ENCODE measurements at places on chromosomes 12 and 14.

GRCh38 chr12:67669934-67670631 is 21.5 kb downstream of the DYRK2 start:
- no peak for DNase-seq

DNA sequence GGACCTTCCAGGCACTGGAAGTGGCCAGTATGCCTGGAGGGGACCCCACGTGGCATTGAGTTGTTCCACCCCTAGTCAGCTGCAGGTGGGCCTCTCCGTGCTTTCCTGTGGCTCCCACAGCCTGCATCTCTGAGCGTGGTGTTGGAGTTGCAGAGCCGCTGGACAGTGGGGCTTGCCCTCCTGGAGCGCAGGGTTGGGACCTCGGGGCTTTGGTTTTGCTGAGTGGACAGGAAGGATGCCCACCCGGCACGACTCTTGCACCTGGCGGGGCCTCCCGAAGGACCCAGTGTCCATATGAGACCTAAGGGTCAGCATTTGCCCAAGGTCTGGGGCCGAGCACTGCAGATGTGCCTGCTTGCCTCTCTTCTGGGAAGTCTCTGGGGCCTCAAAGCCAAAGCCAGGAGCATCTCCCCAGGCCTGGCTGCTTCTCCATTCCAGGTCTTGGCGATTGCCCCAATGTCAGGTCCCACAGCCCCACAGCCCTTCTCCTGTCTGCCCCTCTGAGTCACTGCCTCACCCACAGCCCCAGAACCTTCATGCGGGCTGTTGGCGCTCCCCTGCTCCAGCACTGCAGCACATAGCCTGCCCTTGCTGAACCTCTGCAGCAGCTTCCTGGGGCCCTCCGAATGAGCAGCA is 1.5 kb downstream of the PACS2 start:
- peak; percentile 12 for DNase-seq

DNA sequence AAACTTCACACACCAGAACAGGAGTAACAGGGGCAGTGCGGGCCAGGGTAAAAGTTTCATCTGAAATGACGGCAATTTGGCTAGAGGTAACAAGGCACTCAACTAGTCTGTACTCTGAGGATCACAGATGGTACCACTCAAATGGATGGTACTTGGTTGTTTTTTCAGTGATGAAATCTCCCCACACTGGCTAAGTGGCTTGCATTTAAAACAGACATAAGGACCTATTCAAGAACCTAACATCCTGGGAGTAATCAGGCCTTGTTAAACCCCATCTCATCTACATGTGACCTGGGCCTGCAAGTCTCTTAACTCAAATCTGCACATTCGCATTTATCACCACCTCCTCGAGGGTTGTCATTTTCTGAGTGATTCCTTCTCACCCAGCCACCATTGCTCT is 90.8 kb downstream of the PRKAB1 start:
- no peak for DNase-seq

DNA sequence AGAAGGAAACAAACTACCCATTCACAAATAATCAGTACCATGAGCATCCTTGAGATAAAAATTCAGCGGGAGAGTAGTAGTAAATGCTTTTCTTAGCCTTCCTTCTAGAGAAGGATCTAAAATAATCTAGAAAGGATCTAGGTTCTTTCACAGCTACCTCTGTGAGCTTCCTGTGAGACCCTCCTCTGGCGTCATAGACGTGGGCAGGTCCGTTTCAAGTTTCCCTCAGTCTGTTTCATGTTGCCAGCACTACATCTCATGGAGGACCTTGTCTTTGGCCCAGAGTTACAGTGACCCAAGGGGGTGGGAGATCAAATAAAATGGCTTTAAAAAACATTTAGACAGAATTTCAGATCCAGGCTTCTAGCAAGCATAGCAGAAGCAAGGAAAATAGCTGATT is 13.6 kb downstream of the DAAM1 start:
- no peak for DNase-seq

DNA sequence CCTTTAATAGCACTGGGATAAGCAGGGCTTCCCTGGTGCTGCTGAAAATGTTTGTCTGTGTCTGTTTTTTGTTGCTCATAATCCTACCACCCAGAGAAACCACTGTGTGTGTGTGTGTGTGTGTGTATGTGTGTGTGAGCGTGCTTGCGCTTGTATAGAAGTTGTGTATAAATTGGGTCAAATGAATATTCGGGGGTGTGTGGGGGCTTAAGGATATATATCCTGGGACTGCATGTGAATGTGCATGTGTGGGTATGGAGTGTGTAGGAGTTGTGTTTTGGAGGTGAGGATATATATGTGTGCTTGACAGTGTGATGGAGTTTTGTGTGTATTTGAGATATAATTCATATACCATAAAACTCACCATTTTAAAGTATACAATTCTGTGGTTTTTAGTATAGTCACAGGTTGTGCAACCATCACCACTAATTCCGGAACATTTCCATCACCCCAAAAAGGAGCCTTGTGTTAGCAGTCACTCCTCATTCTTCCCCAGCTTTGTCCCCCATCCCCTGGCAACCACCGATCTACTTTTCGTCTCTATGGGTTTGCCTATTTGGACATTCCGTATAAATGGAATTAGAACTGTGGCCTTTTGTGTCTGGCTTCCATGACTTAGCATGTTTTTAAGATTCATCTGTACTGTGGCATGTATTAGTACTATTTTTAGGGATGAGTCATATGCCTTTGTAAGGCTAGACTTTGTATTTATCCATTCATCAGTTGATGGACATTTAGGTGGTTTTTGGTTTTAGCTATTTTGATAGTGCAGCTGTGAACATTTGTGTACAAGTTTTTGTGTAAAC is 25.6 kb downstream of the TCTN1 start:
- DNase-seq = no peak

DNA sequence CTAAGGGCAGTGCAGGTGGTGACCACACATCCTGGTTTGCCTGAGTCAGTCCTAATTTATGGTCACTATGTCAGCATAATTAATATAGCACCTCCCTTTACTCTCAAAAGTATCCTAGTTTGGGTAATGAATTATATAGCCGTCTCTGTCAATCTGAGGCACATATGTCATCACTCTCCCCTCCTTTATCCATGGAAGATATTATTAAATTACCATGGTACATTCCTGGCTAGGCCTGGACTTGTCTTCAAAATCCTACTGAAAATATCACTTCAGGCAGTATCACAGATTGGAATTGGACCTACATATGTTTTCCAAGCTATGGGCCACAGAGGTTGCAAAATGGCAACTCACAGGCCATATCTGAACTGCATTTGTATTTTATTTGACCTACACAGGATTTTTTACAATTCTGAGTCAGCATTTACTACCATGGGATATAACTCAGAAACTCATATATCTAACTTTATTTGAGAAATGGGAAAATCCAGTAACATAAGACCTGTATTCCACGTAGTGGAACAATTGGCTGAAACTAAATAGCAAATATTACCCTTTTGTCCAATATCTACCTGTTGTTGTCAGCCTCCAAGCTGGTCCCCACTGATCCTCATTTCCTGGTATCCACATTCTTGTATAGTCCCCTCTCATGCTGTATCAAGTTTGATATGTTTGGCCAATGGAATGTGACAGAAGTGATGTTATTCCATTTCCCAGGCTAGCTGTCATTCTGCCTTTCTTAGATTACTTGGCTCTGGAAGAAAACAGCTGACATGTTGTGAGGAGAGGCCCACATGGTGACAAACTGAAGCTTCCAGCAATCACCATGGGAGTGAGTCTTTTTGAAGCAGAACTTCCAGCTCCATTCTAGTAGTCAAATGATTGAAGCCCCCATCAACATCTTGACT is 102.5 kb upstream of the MDM1 start:
- DNase-seq = no peak

- no peak for DNase-seq
These were observed 14.2 kb upstream of the PPP1R12A start for GRCh38 chr12:79949098-79949497.

Data from GM19239 (cell line).